ENCODE measurements at places on chromosomes 1 and 21. TPM values are rescaled to one million over a fixed set of nuclear protein-coding genes. Genes with fewer than 3 reads are reported as not detected.

GRCh38 chr21:23014021-23014420, 2015.8 kb downstream of the NCAM2 start:
- no peak for DNase-seq

GRCh38 chr1:91687452-91687851, 186.8 kb downstream of the CDC7 start:
- DNase-seq: no peak

GRCh38 chr1:59669752-59670312, 144.9 kb upstream of the HOOK1 start:
- no peak for DNase-seq

- no peak for DNase-seq
Observed at GRCh38 chr1:243233908-243234307, 21.2 kb downstream of the CEP170 start.

GRCh38 chr1:62382658-62382955, 54.2 kb upstream of the USP1 start:
- no peak for DNase-seq

DNA sequence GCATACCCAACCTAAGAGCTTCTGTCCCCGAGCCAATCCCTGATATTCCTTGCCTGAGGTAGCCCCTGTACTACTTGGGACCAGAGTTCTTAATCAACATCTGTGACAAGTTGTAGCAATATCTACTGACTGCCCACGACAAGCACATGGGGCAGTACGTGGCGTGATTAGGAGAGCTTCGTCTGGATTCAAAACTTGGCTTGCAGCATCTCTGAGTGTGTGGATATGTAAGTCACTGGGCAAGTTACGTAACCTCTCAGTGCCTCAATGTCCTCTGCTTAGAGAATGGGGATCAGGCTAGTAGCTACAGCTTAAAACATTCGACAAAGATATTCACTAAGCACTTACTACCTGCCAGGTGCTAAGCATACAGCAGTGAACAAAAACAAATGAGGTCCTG, 5.0 kb downstream of the HSPG2 start:
- no peak for DNase-seq

- DNase-seq: no peak
Observed at GRCh38 chr1:3052501-3052900, 16.5 kb upstream of the PRDM16 start.

GRCh38 chr1:21447311-21447710, 7.4 kb downstream of the NBPF3 start:
- DNase-seq: no peak

The DENND2D gene
- 3.0 TPM for total RNA-seq

The MSH4 gene
- total RNA-seq: not detected

The CACHD1 gene
- total RNA-seq: 6.9 TPM

The ALX3 gene
- not detected for total RNA-seq
